ENCODE measurements at places on chromosomes 5 and 9.

GRCh38 chr5:112349371-112349770, 69.7 kb downstream of the EPB41L4A start:
- no peak for DNase-seq

DNA sequence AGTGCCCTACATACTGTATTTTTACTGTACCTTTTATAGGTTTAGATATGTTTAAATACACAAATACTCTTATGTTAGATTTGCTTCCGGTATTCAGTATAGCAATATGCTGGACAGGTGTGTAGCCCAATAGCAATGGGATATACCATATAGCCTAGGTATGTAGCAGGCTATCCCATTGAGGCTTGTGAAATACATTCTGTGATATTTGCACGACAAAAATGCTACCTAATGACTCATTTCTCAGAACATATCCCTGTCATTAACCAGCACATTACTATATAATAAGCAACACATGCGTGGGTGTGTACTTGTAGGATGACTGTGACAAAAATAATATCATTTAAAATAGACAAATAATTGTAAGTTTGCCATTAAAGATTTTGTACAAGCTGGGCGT, 208.8 kb downstream of the MRPS30 start:
- DNase-seq, result no peak

- DNase-seq, result no peak
Measured at GRCh38 chr9:32258482-32258881, 126.0 kb upstream of the ACO1 start.

GRCh38 chr5:59136549-59136948, 553.7 kb downstream of the RAB3C start:
- DNase-seq, result no peak

DNA sequence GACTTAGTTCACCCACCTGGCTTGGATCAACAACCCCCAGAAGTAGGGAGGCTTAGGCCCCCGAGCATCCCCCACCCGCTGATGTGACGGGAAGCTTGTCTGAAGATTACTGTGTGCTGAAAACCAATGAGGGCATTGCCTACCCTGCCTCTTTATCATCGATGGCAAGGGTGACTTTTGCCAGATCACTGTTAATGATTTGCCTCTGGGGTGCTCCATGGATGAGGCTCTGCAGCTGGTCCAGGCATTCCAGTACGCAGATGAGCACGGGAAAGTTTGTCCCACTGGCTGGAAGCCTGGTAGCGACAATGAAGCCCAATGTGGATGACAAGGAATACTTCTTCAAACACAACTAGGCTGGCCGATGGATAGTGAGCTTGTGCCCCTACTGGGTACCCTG, 22.0 kb downstream of the RUFY1 start:
- DNase-seq, result no peak

GRCh38 chr5:177607115-177607451, 7.2 kb downstream of the B4GALT7 start:
- no peak for DNase-seq

DNA sequence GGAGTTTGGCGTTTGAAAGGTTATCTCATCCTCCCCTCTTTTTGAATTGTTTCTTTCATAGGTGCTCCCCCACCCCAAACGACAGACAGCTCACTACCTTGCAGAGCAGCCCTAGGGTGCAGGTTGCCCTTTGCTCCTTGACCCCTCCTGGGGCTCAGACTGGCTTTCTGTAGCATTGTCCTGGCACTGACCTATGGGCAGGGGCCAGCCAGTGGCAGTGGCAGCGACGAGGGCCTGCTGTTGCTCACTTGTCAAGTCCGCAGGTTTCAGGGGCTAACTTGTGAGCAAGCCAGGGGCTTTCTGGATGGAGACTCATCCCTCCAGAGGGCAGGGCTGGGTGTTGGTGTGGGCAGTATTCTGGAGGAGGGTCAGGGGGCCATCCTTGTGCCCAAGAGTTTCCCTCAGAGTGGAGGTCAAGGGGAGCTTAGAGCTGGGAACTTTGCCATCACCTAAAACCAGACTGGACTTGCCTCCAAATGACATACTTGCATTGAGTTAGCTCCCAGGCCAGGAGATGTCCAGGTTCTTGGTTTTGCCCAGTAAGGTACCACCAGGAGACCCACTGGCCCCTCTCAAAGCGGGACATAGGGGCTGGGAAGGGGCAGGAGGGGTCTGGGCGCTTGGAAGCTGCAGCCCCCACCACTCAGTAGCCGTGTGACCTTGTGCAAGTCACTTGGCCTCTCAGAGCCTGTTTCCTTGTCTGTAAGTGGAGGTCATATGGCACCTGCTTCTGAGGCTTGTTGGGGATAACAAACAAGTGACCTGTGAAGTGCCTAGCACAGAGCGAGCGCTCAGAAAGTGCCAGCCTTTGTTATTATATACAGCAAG, 53.5 kb upstream of the CDKN2AIPNL start:
- DNase-seq, result no peak

GRCh38 chr5:32096891-32097595, 77.1 kb downstream of the GOLPH3 start:
- no peak for DNase-seq

- DNase-seq, result no peak
Measured at GRCh38 chr5:82365744-82366228, 87.6 kb upstream of the RPS23 start.

GRCh38 chr5:160268121-160268520, 38.8 kb downstream of the FABP6 start:
- no peak for DNase-seq

DNA sequence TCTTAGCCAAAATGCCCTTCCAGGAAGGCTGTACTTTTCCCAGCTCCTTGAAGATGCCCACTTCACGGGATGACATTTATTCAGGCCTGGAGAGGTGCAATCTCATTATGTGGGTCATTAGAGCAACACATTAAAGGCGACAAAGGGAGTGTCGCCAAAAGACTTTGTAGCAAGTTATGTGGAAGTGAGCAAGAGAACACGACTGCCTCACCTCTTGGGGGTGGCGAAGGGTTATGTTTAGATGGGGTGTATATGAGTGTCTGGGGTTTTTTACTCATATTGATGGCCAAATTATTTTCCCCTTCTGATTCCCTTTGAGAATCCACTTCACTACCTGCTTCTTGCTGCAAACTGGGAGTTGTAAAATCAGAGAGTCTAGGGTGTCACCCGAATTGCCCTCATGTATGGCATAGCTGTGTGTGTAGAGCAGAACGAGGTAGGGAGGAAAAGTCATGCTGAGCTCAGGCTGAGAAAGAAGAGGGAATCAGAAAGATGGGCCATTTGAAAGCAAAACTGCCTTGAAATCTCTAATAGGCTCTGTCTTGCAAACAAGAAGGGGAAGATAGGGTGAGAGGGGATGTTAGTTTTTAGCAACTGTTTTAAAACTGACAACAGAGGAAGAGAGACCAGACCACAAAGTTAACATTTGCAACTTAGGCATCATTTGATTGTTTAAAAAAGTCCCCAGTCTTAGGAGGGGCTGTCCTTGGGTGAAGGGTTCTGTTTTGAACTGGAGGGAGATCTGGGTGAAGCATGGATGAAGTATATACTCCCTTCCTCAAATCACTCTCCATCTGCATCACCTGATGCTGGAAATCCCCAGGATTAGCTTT, 97.1 kb upstream of the IL12B start:
- no peak for DNase-seq

DNA sequence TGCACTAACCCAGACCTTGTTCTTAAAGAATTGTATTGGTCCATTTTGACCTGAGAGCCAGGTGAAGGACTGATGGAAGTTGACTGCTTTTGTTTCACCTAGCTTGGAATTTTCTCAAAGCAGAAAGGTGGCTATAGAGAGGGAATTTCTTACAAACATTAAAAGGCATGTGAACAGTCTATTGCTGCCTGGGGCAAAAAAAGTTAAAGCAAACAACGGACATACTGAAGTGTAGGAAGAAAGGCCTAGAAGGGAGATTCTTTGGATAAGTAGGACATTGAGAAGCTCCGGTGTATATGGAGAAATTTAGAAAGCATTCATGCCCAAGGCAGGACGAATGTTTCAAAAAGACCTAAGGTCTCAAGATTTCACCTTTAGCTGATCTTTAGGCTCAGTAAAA, 11.7 kb downstream of the CATSPER3 start:
- DNase-seq, result no peak

GRCh38 chr9:110095161-110095595, 112.8 kb downstream of the C9orf152 start:
- DNase-seq, result no peak

DNA sequence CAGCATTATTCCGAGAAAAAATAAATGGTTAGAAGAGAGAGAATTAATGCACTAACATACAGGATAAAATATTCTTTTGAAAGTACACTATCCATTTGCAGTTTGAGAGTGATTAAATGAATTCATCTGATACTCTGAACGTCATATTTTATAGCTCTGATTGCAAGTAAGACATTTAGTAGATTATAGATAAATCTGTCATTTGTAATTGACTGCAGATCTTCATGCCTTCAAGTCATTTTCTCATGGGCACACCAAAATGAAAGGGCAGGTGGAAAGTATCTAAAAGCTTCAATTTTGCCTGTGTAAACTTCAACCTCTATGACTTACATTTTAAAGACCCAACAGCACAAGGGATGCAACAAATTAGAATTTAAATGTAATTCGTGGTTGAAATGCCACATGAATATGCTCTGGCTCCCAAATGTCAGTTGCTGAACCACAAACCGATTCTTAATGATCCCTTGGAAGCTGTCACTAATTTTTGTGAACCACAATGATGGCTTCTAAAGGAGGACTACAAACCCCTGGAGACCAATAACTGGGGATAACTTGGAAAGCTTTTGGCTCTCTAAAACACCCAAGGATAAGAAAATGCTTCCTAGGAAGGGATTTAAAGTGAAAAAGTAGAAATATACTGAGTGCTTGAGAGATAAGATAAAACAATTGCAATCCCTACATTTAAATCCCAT, 3.9 kb downstream of the TYRP1 start:
- no peak for DNase-seq

DNA sequence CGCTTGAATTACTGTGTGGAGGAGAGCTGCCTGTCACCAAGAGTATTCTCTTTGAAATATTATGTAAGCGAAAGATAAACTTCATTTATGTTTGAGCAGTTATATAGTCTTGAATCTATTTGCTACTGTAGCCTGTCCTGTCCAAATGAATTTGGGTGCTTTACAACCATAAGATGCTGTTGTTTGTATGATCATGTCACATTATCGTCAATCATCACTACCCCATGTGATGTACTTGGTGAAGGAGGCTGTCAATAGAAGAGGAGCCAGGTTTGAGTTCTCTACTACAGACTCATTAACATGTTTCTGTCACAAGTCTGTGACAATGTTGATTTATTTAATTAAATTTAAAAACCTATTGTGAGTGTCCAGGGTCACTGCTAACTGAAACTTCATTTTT, 403.3 kb upstream of the MEF2C start:
- no peak for DNase-seq

DNA sequence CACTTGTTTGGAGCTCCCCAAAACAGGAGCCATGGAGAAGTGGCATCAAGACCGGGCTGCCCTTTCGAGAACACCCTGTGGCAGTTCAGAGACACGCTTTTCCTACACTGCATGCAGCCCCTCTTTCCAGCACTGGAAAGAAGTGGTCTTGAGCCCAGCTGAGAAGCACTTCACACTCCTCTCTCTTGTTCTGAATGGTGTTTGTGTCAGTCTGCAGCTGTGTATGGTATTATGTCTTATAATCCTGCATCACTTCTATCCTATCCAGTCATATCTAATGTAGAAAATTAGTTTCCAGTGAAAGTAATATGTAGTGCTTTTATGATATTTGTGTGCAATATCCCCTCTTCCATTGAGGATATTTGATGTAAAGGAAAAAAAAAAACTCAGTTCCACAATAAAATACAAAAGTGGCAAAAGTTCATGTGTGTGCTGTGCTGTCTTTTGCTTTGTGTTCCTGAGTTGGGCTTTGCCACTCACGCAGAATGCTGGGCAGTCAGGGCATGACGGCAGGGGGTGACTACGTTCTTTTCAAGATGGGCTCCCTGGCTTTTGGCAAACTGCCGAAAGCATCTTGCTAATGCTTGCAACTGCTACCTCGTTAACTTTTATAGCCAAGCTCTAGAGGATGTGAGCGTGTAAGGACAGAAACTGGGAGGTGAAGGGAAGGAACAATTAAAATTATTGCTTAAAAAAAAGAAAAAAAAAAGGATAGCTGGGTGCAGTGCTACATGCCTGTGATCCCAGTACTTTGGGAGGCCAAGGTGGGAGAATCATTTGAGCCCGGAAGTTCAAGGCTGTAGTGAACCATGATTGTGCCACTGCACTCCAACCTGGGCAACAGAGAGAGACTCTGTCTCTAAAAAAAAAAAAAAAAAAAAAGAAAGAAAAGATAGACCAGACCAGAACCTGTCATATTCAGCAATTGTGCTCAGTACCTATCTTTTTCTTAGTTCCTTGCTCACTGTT, 102.2 kb downstream of the MAP1B start:
- no peak for DNase-seq

DNA sequence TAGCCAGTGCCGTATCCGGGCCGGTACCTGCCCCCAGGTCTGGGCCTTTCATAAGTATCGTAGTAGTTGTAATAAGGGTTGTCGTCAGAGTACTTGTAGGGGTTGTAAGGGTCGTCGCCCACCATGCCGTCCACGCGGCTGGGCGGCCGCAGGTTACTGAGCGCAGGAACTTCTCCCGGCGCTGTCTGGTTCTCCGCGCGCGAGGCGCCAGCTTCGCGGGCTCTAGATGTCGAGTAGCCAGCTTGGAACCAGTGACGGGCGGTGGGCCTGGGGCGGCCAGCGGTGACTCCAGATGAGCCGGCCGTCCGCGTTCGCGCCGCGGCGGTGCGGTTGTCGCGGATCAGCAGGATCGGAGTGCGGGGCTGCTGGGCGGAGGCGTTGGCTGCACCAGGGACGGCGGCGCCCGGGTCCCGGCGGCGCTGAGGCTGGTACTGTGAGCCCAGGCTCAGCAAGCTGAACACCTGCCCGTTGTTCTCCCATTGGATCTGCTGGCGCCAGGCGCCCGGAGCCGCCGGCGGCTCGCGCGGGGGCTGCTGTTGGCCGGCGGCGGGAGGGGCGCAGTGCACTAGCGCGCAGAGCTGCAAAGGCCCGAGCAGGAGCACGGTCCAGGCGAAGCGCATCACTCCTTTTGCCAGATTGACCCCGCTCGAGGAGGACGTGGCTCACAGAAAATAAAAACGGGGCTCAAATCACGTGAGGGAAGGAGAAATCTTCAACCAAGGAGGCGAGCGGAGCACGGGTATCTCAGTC, 518 bp downstream of the LOX start:
- DNase-seq, result no peak

GRCh38 chr5:168047669-168048111, 243.8 kb upstream of the WWC1 start:
- no peak for DNase-seq

- DNase-seq, result no peak
Measured at GRCh38 chr5:31717561-31717960, 78.6 kb downstream of the PDZD2 start.

All from stimulated activated CD4-positive, alpha-beta T cell treated with anti-CD3 and anti-CD28 coated beads, Interleukin-4, amount 100 ng/mL, for 1 hour (primary cell).